Trophoblast cell (in vitro differentiated cells and primary cell): ENCODE measurements at places on chromosomes 7 and 10.

DNA sequence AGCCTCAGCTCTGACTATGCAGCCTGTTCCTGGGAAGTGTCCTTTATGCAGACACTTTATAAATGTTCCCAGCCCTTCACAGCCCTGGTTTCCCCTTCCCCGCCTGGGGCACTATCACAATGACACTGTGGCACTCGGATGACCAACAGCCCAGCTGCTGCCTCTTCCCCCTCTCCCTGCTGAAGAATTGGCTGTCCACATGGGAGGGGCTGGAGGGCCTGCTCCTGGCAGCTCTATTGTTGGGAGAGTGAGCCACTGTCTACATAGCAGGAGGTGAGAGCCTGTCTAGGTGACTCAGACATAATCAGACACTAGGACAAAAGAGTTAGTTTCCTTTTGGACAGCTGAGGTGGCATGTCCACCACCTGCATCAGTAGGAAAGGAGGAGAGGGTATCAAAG lies 437.5 kb downstream of the PLXNA4 start:
- no peak for DNase-seq

GRCh38 chr7:152601305-152601798 lies 74.6 kb downstream of the XRCC2 start:
- DNase-seq = no peak

DNA sequence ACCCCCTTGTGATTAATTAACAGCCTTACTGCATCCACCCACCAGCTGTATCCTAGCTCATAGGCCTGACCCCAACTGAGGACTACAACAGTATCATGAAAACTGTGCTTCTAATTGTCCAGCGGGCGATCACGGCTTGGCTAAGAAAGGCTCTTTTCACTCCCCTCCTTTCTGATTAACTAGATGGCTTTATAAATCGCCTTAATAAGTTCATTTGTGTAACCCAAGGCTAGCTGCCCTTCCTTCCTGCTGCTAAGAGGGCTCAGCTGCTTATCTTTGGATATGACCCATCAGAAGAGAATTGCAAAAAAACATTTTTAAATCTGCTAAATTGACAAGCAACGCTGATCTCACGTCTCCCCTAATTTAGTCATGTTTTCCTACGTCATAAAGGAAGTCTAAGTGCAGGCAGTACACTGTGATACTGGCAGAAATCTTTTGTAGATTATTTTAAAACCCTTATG lies 163.0 kb upstream of the LAMB4 start:
- no peak for DNase-seq

DNA sequence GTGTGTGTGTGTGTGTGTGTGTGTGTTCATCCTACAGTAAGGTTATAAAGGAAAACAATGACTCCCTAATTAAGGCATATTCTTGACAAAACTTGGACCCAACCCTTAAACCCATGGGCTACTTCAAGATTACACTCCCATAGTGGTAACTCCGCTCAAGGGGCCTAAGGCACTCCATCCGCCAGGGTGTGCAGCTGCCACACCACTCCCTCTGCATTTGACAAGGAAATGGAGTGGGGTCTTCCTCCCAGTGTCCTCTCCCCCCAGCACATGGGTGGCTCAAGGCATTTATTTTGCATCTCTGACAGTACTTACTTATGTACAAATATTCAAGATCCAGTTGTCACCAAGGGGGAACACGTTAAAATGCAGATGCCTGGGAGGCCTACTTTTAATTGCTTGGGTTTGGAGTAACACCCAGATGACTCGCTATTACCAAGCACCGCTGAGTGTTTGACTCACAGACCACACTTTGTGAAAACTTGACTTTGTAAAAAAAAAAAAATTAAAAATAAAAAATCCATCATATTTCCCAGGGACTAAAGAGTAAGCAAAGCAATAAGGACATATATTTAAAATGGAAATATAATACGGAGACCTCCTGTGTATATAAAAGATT lies 53.0 kb upstream of the AGR3 start:
- no peak for DNase-seq

GRCh38 chr7:98323597-98324322 lies 42.3 kb downstream of the BRI3 start:
- peak; percentile 89 for DNase-seq

DNA sequence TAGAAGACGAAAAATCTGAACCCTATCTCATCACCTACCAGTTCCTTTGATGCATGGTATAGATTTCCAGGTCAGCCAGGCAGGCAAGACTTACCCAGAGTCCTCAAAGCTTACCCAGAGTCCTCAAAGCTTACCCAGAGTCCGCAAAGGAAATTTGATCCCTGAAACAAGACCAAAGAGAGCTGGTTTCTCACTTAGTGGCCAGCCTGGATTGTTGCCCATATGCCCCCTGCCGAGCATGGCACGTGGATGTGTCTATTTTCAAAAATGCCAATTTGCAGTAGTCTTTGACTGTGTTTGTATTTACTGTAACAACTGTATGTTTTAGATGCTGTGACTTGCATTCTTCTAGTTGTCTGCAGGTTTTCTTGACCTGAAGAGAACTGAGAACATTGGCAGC lies 120.2 kb upstream of the STARD3NL start:
- no peak for DNase-seq

- no peak for DNase-seq
Observed at GRCh38 chr7:144786079-144786478, 49.8 kb downstream of the TPK1 start.

- no peak for DNase-seq
Observed at GRCh38 chr7:50366311-50366710, 61.8 kb downstream of the IKZF1 start.

GRCh38 chr7:43884209-43884608 lies 14.9 kb upstream of the MRPS24 start:
- DNase-seq = no peak

DNA sequence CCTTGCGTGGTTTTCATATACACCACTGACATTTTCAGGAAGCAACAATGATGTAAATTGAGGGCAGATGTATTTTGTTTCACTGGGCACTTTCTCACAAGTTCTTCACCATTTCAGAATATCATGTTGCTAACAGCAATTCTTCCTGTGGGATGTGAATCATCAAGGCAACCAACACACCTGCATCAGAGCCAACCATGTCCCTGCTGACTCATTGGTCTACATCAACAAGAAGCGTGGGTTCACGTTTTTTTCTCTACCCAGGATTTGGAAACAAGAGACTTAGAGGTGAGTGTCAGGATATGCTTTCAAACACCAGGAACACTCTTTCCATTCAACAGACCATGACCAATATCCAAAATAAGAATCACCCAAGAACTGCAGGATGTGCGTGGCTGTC lies 203.9 kb downstream of the TEX36 start:
- DNase-seq = no peak

- no peak for DNase-seq
Observed at GRCh38 chr10:54096892-54097291, 704.1 kb downstream of the PCDH15 start.

- no peak for DNase-seq
Observed at GRCh38 chr7:74481458-74482196, 27.9 kb downstream of the GTF2IRD1 start.

DNA sequence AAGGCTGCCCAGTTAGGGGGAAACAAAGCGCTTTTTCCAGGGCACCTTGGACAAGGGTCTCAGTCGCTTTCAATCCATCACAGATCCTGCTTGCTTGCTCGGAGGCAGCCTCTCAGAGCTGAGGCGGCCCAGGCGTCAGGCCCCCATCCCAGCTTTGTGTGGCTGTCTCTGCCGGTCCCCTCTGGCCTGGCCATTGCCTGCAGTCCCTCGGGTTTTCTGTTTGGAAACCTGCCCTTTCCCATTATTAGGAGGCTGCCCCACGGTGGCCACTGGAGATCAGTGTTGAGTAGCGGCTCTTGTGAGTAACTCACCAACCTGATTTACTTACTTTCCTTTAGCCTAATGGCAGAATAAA lies 216.1 kb downstream of the GLRX3 start:
- no peak for DNase-seq

DNA sequence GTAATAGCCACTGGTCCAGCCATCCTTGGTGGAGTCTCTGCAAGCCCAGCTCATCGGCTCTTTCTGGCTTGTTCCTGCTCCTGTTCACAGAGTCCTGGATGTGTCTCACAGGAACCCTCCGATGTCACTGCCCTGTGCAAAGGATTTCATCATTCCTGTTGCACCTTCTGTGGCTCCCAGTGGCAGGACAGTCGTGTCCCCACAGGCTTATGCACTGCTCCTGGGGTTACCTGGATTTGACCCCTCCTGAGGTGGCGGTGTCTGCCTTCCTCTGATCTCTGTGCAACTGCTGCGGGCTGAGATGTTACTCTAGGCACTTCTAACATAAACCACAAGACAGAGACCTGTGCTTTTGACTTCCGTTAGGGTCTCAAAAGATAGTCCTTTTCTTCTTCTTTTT lies 30.6 kb downstream of the APBB1IP start:
- DNase-seq = no peak

- DNase-seq = no peak
Observed at GRCh38 chr10:116899626-116900025, 50.3 kb downstream of the ENO4 start.

- DNase-seq = no peak
Observed at GRCh38 chr10:10438335-10439100, 579.2 kb upstream of the CELF2 start.

GRCh38 chr10:3780771-3781467 lies 4.1 kb downstream of the KLF6 start:
- peak; percentile 60 for DNase-seq

GRCh38 chr10:5534880-5535856 lies 10.4 kb downstream of the CALML3 start:
- DNase-seq = peak; percentile 43

- peak; percentile 71 for DNase-seq
Observed at GRCh38 chr7:82049891-82050533, 280.2 kb upstream of the HGF start.

DNA sequence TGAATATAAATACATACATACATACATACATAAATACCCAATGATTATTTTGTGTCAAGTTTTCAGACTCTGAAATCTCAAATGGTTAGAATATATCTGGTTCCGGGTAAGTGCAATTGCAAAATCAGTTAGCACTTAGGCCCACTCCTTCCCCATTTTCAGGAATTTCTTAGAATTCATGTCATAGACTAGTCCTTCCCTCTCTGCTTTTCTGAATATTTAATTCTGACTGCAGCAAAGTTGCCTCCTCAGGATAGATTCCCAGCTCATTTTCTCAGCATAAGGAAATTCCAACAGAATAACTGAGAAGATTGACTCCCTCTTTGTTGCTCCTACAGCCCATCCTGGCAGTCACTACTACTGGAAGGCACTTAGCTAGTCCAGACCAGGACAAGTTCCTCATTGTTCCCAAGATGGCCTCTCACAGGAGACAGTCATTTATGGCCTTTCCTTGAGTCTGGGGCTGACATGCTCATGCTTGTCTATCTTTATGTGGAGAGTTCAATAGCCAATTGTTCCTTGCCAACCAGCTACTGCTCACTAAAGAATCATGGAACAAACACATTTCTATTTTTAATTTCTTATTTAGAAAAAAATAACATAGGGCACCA lies 142.9 kb upstream of the ITGB1 start:
- no peak for DNase-seq

DNA sequence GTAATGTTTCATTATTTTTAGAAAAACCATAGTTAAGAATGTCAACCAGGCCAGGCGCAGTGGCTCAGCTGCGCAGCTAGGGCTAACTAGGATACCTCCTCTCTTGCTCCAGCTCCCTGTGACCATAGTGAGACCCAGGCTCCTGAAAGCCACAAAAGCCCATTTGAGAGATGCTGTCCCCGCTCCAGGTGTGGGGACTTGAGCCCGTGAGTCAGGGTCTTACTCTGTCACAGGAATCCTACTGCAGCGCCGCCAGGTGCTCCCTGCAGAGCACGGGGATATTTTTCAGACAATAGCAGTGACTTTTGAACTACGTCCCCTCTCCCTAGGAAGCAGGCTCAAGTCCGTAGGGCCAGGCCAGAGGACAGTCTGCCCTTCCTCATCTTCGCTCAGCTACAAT lies 75.6 kb upstream of the NRBF2 start:
- DNase-seq = no peak

GRCh38 chr7:53473371-53473770 lies 437.9 kb downstream of the POM121L12 start:
- DNase-seq = no peak

DNA sequence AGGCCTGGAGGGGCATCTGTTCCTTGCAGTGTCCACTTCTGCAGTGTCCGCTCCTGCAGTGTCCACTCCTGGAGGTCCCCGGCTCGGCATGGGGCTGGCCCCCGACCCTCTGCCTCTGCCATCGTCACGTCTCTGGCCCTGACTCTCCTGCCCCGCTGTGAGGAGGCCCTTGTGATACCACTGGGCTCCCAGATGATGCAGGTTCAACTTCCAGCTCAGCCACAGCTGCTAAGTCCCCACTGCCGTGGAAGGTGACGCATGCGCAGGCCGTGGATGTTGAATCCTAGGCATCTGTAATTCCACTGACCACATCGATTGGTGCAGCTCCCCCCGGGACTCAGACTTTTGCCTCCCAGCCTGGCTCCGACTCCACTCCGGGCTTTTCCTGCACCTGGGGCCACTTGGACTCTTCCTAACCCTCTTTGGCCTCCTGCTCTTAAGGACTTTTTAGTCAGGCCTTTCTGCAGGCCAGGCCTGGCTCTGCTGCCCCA lies 95.1 kb downstream of the GLRX3 start:
- DNase-seq = no peak

DNA sequence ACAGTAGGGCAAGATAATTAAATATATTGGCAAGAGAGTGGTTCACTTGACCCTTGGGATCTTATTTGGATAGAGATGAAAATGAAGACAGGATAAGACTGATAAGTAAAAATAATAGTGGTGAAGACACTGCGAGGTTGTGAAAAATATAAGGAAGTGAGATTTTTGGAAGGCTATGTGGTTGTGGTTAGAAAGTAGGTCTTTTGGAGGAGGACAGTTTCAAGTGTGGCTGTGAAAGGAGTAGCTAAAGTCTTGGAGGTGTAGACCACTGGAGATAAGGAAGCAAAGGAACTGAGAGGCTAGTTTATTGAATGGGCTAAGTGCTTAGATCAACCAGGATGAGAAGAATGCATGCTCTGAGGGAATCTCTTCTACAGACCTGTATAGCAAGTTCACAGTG lies 11.2 kb downstream of the MIOS start:
- no peak for DNase-seq

- DNase-seq = peak; percentile 78
Observed at GRCh38 chr7:33940503-33940902, 35.2 kb downstream of the BMPER start.

DNA sequence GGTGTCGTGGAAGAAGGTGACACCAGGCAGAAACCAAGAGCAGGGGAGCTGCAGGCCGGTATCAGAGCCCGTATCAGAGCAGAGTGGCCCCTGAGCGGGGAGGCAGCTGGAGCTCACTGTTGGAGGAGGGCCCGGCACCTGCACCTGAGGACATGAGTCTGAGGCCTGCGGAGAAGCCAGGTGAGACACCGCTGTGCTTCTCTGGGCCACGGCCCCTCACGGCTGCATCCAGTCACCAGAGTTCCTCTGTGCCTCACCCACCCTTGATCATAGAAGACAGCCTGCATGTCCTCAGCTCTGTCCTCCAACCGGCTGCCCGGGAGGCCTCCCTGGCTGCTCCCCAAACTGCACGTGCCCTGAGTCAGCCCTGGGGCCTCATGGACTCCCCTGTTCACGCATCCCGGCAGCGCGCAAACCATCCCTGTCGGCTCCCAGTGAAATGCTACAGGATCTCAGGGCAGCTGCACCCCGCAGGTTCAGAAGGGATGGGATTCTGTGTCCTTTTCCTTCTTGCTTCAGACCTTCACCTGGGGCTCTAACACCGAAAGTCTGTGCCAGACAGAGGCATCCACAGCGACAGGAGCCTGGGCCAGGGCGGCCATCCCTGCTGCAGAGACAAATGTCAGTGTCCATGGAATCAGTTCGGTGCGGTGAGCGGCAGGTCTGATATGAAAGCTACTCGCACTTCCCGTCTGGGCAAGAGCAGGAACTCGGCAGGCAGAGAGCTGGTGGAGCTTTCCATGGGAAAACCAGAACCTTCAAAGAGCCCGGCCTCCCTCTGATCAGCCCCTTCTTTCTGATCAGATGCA lies 111.9 kb upstream of the FAM20C start:
- DNase-seq = no peak
